ENCODE measurements at places on chromosomes 7 and 10.

DNA sequence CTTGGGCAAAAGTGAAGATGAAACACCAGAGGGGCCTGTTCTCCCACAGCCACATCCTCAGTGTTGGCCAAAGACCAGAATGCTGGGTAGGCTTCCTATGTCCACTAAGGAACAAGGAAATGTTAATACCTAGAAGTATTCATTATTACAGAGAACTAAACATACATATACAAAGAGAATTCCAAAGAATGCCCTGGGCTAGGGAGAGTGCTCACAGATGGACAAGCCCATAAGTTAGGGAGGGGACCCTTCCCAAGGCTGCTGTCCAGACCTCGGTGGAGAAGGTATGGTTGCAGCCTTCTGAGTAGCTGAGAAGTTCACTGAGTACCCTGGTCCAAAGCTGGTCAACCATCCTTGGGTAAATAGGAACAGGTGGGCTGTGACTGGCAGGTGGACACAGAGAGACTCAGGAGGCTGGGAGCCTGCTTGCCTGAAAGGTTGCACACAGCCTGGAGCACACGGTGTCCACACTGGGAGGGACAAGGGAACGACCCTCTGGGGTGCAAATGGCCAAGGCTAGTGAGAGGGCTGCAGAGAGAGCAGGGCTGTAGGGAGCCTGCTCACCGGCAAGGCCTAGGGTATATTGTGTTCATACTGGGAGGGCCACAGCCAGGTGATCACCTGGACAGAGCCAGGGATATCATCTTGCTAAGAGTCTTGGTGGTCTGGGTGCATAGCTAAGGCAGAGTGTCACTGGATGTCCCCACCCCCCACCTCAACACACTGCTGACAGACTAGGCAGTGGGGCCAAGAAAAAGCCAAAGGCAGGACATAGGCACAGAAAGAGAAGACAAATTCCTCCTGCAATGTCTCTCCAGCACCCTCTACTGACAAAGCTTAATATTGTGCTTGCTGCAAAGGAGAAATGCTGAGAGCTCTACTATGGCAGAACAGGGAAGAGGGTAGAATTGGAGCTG, 40.3 kb downstream of the CPVL start:
- peak; percentile 72 for DNase-seq

- peak; percentile 91 for DNase-seq
Observed at GRCh38 chr10:67849331-67850011, 11.5 kb upstream of the DNAJC12 start.

DNA sequence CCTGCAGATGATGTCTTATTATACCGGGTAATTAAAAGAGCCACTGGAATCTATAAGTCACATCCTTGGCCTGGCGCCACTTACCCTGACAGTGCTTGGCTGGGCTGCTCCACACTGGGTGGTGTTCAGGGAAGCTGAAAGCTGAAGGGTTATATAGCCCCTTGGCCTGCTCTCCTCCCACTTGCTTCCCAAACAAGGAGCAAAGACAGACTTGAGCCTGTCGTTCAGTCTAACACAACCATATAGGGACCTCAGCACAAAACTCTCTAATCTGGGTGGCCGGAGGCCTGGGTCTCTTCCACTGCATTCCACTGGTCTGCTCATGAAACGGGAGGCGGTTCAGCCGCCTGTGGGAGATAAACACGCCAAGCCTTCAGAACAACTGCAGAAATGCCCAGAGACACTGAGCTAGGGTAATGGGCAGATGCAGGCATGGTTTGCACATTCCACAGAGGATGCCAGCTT, at the start of gene ACTA2:
Gene ACTA2, minus strand, starts transcription at position 127 of the 465 bp plus-strand sequence. CDS start 3,843 bp downstream, outside the sequence.
- DNase-seq = no peak

GRCh38 chr7:80833289-80834268, 85.3 kb downstream of the SEMA3C start:
- peak; percentile 34 for DNase-seq

DNA sequence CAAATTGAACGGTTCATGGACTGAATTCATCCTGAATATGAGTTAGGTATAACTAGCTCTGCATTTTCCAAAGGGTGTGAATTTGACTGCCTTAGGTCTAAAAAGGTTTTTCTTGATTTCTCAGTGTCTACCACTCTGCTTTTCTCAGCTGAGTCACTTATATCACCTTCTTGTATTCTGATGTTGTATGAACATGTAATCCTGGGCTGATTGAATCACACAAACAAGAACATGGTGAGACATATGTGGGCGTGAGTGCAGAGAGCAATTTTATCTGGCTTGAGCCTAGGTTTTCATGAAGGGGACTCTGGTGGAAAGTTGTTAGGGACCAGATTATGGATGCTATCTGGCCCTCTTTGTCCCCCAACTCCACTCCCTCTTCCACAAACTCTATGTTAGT, 239.8 kb downstream of the SUGCT start:
- peak; percentile 77 for DNase-seq
